ENCODE measurements at places on chromosomes 11 and 22. TPM values are rescaled to one million over a fixed set of nuclear protein-coding genes. Genes with fewer than 3 reads are reported as not detected.

Gene MMP11
- total RNA-seq = 6.3 TPM

Gene INSC
- total RNA-seq = 4.2 TPM

Gene MS4A6E
- total RNA-seq = not detected

Gene ZDHHC13
- 6.8 TPM for total RNA-seq

Gene TMEM45B
- total RNA-seq = not detected

Gene MS4A14
- total RNA-seq = under 0.01 TPM

Gene ASRGL1
- total RNA-seq = 3.7 TPM
